ENCODE measurements at places on chromosomes 6 and 20.

- no peak for DNase-seq
Observed at GRCh38 chr6:145485288-145485687, 250.0 kb downstream of the EPM2A start.

DNA sequence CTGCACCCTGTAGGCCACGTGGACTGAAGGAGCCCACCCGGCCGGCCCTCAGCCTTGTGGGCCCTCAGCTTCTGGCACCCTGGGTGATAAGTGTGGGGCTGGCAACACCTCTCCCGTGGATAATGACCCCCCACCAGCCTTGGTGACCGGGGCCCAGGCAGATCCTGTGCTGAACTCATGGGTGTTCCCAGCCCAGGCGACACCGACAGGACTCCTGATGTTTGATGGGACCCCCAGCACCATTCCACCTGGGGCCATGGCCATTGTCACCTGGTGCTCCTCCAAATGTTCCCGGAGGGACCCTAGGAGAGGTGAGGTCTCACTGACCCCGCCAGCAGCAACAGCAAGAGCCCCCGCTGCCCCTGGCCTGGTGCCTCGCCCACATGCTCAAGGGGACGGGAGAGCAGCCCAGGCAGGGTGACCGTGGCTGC lies 19.4 kb upstream of the FRMD1 start:
- DNase-seq = no peak

GRCh38 chr6:3871515-3871914 lies 22.3 kb downstream of the FAM50B start:
- no peak for DNase-seq

DNA sequence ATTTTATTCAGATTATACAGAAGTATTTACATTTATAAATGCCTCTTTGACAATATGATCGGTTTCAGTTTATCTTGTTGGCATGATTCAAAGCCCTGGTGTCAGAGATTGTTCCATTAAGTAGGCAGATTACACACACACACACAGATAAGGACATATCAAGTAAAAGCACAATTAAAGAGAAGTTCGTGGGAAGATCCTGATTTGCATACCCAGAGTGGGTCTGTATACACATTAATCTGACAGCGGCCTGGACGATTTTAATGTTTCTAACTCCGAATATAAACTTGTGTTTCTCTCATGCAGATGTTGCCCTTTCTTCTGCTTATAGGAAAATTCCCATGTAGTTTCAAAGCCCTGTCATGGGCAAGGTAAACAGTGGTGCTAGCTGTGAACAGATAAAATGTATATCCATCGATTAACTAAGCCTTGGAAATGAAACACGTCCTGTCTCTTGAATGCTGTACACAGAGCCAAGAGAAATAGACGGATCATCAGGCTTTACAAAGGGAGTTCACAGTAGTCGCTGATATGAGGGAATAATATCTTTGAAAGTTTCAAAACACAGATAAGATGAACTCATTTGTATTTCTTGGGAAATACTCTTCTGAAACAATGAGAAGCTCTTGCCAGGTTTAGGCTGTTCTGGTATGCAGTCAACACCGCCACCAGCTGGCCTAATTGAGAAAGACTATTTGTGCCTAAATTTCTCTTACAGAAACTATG lies 108.2 kb upstream of the GMDS start:
- DNase-seq = peak; percentile 86

GRCh38 chr6:126015863-126016262 lies 29.5 kb downstream of the TRMT11 start:
- peak; percentile 16 for DNase-seq

DNA sequence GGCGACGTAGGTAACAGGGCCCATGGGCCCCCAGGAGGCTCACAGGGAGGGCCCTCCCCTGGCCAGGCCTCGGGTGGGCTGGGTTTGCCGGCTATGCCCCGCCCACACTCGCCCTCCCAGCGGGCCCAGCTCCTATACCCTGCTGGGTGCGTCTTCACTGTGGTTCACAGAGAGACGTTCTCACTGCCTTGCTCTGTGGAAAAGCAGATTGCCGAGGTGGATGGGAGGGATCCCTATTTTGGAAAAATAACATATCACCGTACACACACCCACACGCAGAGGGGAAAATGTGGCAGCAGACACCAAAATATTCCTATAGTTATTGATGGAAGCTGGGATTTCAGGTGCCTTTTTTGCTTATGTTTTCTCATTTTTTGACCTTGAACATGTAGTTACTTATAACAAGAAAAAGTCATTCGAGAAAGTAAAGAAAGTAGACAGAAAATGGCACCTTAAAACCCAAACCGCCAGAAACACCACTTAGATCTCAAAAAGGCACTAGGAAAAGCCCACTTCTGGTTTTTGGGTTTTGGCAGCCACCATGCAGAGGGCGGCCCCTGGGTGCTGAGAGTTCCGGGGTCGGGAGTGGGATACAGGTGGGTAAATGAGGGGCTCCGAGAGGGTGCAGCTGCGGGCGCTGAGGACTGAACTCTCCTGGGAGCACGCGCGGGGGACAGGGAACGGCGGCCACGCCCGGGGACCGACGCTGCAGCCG lies 49.4 kb downstream of the TMEM242 start:
- DNase-seq = peak; percentile 9

DNA sequence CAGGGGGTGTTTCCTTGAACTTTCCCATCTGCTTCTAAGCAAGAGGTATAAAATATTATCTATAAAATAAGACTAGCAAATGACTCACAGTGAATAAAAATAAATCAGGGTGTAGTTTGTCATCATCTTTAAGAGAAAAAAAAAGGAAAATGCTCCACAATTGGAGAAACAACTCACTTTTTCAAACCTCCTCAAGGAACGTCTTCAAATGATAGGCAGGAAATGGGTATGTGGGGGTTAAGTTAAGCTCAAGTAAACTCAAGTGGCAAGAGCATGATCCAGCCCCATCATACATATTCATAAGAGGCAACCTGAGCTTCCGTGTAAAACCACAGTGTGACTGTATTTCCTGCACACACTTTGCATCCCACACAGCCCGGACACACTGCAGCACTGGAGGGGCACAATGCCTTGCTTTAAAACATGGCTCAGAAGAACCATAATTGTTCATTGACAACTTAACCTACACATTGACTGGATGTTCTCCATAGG lies 58.5 kb upstream of the CEP85L start:
- DNase-seq = peak; percentile 86

GRCh38 chr6:30747300-30747687 lies 2.9 kb upstream of the IER3 start:
- DNase-seq = peak; percentile 33

GRCh38 chr6:138520463-138520862 lies 21.2 kb upstream of the NHSL1 start:
- no peak for DNase-seq

DNA sequence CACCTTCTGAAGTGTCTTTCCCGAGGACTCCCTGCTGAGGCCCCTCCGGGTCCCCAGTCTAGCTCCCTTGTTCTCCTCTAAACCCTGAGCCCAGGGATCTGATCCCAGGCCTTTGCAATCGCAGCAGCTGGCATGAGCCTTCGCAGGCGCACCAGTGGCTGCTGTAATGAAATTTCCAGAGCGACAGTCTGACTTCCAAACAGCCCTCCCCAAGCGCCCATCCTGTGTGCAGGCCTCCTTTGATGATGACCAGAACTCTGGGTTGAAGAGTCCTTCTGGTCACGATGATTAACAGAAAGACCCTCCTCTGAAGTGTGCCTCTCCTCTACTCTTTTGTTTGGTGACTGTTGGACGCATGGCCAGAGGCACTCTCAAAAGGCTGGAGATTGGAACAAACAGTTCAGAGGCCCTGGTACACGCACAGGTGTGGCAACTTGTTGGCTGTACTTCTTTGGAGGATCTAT lies 89.1 kb upstream of the MPC1 start:
- no peak for DNase-seq

GRCh38 chr20:53657279-53657678 lies 63.6 kb upstream of the ZNF217 start:
- no peak for DNase-seq

GRCh38 chr6:64062960-64063683 lies 427.5 kb downstream of the PHF3 start:
- peak; percentile 78 for DNase-seq

- DNase-seq = no peak
Observed at GRCh38 chr6:34158876-34159275, 13.0 kb upstream of the GRM4 start.

DNA sequence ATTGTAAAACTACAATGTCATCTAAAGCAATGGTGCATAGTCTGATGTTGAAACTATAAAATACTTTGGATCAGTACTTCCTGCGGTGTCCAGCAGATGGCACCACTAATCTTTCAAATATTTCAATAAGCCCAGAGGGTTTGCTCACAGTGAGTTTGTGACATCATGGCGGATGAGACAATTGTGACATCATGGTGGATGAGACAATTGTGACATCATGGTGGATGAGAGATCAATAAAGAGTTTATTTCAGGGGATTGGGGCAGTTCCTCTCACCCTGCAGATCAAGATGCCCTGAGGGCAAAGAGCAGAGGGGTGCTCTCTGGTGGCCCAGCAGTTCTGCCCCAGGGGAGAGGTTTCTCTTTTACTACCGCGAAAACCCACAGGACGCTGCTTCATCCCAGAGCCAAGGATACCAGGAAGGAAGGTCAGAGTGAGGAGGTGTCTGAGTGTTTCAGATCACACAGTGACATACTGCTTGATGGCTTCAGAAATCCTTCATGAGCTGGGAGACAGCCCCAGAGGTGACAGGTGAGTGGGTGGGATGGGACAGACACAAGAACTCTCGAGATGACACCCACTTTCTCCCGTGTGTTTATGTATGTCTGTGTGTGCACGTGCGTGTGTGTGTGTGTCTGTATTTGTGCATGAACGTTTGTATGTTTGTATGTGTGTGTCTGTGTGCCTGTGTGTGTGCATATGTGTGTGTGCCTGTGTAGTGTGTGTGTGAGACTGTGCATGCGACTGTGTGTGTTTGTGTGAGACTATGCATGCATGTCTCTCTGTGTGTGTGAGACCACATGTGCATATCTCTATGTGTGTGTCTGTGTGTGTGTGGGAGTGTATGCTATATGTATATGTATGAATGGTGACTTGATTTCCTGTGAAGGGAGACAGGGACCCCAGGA lies 7.3 kb upstream of the ULBP2 start:
- DNase-seq = peak; percentile 77

DNA sequence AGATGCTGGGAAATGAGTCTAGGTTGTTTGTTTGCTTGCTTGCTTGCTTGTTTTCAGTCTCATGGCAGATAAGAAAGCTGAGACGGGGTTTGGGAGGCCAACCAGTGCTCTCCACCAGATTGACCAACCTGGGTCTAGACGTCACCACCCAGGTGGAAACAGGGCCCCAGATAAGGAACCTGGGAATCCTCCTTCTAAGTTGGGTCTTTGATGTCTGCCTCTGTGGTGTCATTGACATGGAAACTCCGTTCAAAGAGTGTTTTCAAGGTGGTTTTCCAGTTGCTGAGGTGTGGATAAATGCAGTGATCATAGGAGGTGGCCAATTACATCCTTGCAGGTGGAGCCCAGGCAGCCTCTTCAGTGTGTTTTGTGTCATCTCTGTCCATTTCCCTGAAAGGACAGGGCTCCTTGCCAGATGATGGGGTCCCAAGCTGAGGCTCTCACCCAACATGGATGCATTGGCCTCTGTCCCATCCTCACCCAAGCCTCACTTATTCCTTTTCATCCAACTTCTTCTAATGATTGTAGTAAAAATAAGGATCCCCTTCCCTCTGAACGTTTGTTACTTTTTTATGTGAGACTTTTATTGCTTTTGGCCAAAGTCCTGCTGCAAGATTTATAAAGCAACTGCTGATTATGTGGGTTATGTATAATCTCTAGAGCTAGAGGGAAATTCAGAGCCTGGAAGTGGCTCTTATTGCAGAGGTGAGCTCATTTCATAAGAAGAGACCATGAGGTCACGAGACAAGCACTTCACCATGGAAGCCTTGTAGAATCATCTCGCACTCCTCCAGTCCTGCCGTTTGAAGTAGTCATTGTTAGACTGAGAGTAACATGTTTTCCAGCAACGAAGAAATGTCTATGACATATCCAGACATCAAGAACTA lies 32.0 kb upstream of the SYNDIG1 start:
- no peak for DNase-seq

DNA sequence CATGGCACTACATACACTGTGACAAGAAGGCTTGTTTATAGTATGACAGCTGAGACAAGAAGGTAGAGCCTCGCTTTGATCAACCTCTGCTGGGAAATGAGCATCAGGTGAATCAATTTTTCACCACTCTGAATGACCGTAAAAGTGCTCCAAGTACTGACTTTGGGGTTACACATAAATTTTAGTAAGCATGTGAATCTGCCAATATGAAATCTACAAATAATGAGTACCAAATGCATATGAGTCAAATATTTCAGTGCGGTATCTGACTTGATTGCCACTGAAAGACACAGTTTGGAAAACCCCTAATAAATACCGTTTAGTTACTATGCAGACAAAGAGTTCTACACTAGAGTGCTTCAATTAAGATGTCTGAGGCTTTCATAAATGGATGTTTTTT lies 77.8 kb downstream of the ATG5 start:
- DNase-seq = no peak

DNA sequence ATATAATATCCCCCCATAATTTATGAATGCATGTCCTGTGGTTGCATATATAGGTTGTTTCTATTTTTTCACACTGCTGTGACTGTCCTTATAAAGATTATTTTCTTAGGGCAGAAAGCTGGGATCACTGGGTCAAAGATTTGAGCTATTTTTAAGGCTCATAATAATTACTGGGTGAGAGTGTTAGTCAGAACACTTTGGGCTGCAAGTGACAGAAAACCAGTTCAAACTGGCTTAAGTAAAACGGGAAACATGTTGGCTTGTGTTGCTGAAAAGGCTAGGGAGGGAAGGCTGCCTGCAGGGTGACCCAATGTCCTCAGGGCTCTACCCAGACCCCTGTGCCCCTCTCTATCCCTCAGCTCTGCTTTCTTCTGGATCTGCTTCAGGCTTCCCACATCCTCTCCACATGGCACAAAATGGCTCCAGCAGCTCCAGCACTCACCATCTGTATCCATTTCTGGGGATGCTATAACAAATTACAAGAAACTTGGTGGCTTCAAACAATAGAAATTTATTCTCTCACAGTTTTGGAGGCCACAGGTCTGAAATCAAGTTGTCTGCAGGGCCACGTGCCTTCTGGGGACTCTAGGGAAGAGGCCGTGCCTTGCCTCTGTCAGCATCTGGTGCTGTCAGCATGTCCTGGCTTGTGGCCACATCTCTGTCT lies 33.1 kb upstream of the MLN start:
- no peak for DNase-seq

- peak; percentile 95 for DNase-seq
Observed at GRCh38 chr20:56788041-56788670, 159.1 kb downstream of the TFAP2C start.

DNA sequence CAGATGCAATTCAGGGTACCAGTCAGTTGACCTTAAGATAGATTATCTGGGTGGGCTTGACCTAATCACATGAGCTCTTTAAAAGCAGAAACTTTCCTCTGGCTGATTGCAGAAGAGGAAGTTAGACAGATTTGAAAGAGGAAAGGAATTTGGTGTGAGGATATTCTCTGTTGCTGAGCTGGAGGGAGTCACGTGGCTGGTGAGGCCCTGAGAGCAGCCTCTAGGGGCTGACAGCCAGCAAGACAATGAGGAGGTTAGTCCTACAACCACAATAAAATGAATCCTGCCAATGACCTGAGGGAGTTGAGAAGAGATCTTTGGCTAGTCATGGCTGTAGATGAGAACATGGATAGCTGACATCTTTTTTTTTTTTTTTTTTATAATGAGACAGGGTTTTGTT lies 87.0 kb upstream of the B3GAT2 start:
- peak; percentile 6 for DNase-seq

All from IMR-90 (cell line).